ENCODE measurements at places on chromosomes 4 and X.

GRCh38 chrX:12065251-12065650, 73.0 kb upstream of the FRMPD4 start:
- DNase-seq, result no peak

- no peak for DNase-seq
These were observed 155.8 kb downstream of the RPA4 start for GRCh38 chrX:97039363-97040029.

GRCh38 chr4:1597021-1597931, 86.8 kb downstream of the FAM53A start:
- DNase-seq, result no peak

DNA sequence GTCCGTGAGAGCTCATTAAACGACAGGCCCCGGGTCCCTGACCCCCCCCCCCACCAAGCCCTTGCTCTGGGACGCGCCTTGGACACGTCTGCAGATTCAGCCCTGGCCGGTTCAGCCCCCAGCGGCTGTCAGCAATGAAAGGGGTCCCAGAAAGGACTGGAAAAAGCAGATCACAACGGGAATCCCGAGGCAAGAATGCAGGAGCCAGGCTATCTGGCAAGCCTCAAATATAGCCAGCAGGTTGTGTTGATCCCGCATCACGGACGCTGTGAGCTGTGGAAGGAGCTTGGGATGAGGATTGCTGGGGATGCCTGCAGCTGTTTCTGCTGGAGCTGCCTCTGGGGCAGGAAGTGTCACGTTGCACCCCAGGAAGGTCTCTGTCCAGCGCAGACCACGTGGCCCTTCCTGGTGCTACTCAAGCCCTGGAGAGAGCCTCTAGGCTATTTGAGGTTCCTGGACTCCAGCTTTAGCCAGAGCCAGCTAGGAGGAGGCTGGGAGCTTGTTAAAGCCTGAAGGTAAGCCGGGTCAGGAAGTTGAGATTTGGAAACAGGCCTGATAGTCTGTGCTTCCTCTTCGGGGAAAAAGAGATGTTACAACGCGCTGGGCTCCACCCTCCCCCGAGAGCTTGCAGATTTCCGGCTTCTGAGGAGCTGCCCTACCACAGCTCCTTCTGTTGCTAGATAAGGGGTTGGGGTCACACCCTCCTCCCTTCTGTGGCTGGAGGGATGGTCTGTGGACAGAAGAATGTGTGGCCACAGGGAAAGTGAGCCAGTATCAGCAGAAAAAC, 19.3 kb upstream of the CSF2RA start:
- peak; percentile 74 for DNase-seq

- DNase-seq, result no peak
These were observed 9.1 kb downstream of the NSG1 start for GRCh38 chr4:4395849-4396627.

GRCh38 chrX:47175588-47175980, 18.0 kb upstream of the UBA1 start:
- no peak for DNase-seq

- peak; percentile 77 for DNase-seq
These were observed at the start of gene WDFY3 for GRCh38 chr4:84966382-84967242. WDFY3 (minus strand) TSS chr4:84966690; CDS start chr4:84860591, 106,099 bp downstream.

DNA sequence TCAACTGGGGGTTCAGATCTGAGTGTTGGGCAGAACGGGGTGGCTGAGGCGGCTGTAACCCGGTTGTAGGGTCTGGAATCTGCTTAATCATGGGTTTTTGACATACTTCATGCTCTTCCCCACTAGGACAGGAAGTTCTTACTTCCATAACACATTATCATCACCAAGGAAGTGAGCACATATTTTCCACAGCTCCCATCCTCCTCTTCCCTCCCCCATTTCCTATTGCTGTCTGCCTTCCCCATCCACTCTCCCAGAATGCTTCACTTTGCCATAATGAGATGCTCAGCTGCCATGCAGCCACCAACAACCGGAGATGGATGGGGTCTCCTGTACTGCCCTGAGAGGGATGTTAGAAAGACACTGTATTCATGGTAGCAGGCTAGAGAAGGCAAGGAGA, 6.4 kb upstream of the DCUN1D4 start:
- DNase-seq, result no peak

- no peak for DNase-seq
These were observed 83.9 kb downstream of the VEGFC start for GRCh38 chr4:176708771-176709311.

DNA sequence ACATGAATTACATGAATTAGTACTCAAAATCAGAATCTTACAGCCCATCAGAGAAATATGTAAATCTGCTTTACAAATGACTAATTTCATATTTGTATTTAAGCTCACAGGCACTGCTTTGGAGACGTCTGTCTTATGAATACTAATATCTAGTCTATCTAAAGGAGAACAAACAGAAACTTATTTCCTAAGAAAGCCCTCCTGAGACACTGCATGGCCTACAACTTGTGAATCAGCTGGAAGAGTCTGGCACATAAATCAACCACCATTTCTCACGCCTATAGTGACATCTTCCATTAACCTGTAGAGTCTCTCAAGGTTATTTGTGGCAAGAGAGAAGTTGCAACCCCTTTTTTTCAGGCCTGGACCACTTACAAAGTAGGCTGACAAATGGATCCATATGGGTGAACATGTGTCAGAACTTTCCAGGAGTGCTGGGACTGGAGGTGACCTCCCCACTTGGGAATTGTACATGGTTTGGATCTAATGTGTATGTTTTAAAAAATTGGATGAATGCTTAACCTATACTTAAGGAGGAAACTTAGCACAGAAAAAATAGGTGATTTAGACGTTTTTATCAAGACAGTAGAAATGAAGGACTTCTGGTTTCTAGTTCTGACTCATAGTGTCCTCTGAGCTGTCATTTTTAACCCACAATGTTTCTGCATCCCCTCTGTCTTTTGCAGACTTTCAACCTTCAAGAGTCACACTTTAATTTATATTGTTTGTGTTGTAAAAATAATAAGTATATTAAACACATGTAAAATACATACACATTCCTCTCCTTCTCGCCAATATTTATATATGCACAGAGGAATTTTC, 83.2 kb upstream of the ARHGAP24 start:
- no peak for DNase-seq

GRCh38 chr4:168793542-168793941, 216.5 kb downstream of the CBR4 start:
- DNase-seq, result no peak

DNA sequence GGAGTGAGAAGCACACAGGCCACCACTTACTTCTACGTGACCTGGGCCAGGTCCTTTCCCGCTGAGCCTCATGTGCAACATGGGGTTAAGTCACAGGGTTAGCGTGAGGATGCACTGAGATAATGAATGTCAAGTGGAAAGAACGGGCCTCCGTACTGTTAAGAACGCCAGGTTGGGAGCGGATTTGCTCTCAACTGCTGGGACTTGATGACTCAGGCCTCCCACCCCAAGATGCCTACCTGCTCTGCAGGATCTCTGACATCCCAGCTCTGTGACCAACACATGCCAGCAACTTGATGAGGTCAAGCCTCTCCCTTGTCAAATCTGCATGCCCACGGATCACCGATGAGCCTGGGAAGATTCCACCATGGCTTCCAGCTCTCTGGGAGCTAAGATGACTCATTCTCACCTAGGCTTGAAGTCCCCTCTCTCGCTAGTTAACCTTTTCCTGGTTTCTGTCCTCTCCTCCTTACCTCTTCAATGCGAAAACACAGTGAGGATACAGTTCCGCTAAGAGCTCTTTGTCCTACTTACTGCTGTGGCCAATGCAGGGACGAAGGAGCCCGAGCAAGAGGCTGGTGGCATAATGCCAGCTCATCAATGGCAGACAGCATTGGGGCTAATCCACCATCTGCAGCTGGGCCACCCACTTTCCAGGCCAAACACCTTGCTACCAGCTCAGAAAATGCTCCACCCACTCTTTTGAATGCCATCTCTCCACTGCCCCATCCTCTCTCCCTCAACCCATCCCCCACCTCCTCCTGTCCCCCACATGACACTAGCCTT, 67.6 kb downstream of the PJA1 start:
- no peak for DNase-seq

GRCh38 chr4:178752954-178753525, 1310.8 kb upstream of the AGA start:
- DNase-seq, result no peak

DNA sequence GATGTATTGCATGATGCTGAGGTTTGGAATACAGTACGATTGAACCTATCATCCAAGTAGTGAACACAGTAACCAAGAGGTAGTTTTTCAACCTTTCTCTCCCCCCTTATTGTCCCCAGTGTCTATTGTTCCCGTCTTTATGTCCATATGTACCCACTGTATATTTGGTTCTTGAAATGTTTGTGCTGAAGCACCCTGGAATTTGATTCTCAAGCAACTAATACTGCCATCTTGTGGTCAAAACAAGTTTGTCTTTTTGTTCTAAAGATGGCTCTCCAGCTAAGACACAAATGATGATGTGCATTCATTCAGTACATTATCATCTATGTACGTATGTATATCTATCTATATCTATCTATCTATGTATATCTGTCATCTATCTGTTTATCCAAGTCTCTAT, 33.5 kb upstream of the DCX start:
- no peak for DNase-seq

GRCh38 chr4:47533689-47534347, 48.7 kb downstream of the ATP10D start:
- no peak for DNase-seq

DNA sequence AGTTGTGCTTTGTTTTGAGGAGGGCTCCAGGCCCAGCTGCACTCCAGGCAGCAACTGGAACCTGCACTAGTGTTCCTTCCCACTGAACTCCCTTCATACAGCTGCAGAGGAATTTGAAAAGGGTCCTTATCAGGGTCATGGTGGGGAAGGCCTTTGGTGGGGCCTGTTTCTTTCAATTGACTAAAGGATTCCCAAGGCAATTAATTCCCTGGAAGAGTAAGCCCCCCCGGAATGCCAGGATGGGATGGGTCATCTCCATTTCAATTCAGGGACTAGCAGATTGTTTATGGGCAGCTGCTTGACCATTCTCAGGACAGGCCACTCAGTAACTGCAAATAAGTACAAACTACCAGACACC, 45.3 kb downstream of the TSC22D3 start:
- DNase-seq, result no peak

DNA sequence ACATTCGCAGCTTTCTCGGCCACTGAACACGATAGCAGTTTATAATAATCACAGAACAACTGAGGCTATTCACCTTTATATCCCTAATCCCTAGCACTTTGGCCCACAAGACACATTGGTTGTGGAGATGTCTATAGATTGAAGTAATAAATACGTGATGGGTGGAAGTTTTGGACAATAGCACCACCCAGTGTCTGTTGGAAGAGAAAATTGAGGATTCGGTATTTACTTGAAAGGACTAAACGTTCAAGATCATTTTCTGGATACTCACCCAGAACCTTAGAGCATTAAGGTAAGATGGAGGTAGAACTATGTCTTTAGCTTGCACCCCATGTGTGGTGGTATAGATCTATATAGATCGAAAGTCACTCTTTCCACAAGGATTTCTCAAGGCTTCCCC, 787 bp upstream of the TMSB15A start:
- no peak for DNase-seq

- DNase-seq, result no peak
These were observed 205.4 kb downstream of the HS3ST1 start for GRCh38 chr4:11223311-11223710.

GRCh38 chr4:74095482-74095881, 3.5 kb downstream of the CXCL2 start:
- DNase-seq, result no peak

DNA sequence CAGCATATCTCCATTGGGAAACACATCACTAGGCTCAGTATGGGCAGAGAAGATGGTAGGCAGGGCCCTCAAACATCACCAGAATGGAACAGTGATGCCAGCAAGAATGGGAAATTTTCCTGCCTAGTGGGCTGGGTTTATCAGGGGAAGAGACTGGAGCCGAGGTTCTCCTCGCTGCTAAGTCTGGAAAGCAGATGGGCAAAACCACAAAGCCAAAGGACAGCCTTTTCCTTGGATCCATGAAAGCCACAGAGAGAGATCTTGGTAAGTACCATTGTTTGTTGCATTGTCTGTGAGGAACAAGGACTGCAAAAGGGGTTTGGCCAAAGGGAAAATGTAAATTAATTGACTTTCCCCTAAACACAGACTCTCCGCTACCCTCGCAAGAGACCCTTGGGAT, 80.1 kb downstream of the ATG4A start:
- DNase-seq, result no peak

DNA sequence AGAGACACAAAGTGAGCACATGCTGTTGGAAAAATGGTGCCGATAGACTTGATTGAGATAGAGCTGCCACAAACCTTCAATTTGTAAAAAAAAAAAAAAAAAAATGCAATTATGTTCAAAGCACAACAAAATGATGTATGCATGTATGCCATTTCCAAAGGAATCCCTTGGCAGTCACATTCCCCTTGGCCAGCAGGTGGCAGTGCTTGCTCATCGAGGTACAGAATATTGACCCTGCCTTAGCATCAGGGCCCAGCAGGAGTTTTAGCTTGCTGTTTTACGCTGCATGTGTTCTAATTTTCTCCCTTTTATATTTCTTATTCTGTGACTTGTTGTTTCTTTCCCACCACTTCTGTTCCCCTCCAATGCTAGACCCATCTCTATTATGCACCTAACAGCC, 34.5 kb upstream of the CYBB start:
- DNase-seq, result peak; percentile 69

DNA sequence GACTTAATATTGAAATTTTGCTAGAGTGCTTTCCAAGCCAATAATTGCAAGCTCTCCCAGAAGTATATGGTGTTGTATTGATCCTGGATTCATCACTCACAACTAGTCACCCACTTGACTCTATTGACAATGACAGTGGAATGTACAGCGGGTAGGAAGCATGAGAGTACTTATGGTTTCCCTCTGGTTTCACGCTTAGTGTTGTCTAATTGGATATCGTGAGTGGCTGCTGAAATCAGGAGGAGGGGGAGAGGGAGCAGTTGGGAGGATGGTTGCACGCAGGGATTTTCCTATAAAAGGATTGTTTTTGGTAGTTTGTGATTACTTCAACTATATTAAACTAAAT, 1819.5 kb upstream of the TENM3 start:
- DNase-seq, result no peak

DNA sequence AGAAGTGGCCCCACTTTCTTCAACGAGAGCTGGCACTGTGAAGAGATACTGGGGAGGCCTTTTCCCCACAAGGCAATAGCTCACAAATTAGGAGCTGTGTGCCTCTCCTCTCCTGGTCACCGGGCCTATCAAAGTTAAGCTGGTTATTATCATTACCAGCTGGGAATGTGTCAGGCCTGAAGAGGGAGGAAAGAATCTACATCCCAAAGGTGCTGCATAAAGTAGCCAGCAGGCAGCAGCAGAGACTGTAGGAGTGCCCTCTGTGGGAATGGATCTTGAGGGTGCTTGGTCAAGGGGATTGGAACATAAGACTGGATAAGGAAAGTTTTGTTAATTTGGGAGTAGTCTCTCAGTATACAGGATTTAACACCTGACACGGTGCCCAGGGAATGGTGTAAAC, 9.1 kb upstream of the TMPRSS11D start:
- DNase-seq, result no peak

DNA sequence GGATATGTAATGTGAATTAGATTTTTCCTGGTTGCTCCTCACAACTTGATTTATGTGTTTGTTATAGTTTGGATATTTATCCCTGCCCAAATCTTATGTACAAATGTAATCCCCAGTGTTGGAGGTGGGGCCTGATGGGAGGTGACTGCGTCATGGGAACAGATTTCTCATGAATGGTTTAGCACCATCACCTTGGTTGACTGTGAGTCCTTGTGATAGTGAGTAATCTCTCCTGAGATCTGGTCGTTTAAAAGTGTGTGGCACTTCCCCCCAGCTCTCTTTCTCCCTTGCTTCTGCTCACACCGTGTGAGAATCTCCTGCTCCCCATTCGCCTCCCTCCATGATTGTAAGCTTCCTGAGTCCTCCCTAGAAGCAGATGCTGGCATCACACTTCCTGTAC, 2.2 kb downstream of the MID2 start:
- DNase-seq, result no peak
